ENCODE measurements at places on chromosomes 13 and 19. TPM values are rescaled to one million over a fixed set of nuclear protein-coding genes. Genes with fewer than 3 reads are reported as not detected.

Gene FCHO1
- total RNA-seq, result 29.5 TPM

Gene CAMSAP3
- 16.6 TPM for total RNA-seq

Gene TMC4
- 13.4 TPM for total RNA-seq

Gene SIAH3
- total RNA-seq, result not detected

Gene CBY2
- total RNA-seq, result not detected

Gene LAIR1
- total RNA-seq, result not detected

Gene NAXD
- 19.0 TPM for total RNA-seq

Gene ZNF180
- 7.1 TPM for total RNA-seq

Gene STXBP2
- total RNA-seq, result 133 TPM

Gene CEACAM5
- total RNA-seq, result 2.8 TPM

DNA sequence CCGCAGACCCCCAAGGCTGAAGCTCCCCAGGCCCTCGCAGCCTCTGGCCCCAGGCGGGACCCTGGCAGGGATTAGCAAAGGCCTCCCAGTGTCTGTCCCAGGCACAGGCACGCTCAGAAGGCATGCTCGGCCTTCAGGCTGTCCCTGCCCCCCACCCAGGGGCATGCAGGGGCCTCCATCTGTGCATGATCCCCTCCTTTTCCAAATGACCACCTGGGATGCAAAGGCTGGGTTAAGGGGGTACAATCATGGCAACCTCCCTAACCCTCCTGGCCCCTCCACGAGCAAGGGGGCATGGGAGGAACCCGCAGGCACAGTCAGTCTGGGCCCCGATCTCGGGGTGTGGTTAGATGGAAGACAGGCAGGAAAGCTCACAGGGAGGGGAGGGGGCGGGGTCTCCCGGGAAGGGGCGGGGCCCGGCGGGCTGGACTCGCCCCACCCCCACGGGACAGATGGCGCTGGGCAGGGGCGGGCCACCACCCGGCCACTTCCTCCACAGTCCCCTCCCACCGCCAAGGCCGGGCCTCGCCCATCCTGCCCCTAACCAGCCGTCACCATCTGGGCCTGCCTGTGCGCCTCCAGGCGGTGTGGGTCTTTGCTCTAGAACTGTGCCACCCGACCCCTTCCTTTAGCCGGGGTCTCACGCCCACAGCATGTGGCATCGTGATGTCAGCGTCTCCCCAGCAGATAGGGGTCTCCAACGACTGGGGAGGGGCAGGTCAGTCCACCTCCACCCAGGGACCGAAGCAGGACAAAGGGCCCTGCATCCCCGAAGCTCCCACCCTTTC, 7.0 kb upstream of the REXO1 start:
- H3K4me1 ChIP-seq, result peaks cover 9% of the 10 kb centered on the region
- H3K27me3 ChIP-seq, result no peaks in the 10 kb centered on the region
- DNase-seq, result peak; percentile 38
- H3K4me3 ChIP-seq, result no peak overlapping the region

GRCh38 chr13:35848336-35849255, 282.6 kb downstream of the DCLK1 start:
- no peak overlapping the region for H3K27ac ChIP-seq
- no peaks in the 10 kb centered on the region for H3K4me1 ChIP-seq
- H3K27me3 ChIP-seq, result no peaks in the 10 kb centered on the region
- no peaks in the 10 kb centered on the region for H3K36me3 ChIP-seq
- H3K4me3 ChIP-seq, result no peak overlapping the region

- H3K27ac ChIP-seq, result no peak overlapping the region
- H3K4me3 ChIP-seq, result no peak overlapping the region
- H3K27me3 ChIP-seq, result no peaks in the 10 kb centered on the region
Observed at GRCh38 chr13:40509876-40510275, 156.6 kb downstream of the FOXO1 start.

GRCh38 chr13:111627596-111627995, 307.2 kb downstream of the TEX29 start:
- no peaks in the 10 kb centered on the region for H3K36me3 ChIP-seq
- H3K4me1 ChIP-seq, result no peaks in the 10 kb centered on the region
- H3K27me3 ChIP-seq, result peaks cover 36% of the 10 kb centered on the region

GRCh38 chr13:32443111-32443510, 15.2 kb upstream of the N4BP2L1 start:
- no peak overlapping the region for H3K27ac ChIP-seq
- no peaks in the 10 kb centered on the region for H3K27me3 ChIP-seq
- no peaks in the 10 kb centered on the region for H3K36me3 ChIP-seq
- H3K4me1 ChIP-seq, result no peaks in the 10 kb centered on the region

DNA sequence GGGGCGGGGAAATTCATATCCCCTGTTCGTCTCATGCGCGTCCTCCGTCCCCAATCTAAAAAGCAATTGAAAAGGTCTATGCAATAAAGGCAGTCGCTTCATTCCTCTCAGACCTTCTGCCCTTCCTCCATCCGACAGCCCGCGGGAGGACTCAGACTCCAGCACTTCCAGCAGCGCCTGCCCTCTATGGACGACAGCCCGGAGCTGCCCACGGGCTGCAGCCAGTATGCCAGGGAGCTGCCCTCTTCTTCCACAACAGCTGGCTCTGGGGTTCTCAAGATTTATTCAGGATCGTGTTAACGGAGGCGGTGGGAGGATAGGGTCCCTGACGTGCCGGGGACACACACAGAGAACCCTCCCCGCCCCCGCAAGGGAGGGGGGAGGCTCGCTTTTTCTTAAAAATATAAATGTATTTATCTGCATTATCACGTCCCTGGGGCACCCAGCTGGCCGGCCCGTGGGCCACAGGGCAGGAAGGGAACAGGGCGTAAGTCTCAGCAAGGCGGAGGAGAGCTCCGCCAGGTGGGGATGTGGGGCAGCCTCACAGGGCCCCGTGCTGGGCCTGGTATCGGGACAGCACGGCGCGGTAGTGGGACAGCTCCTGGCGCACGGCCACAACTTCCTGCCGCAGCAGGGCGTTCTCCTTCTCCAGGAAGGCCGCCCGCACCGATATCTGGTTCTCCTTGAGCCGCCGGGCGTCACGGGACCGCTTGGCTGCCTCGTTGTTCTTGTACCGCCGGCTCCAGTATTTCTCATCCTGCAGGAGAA, 6.7 kb downstream of the DBP start:
- H3K27ac ChIP-seq, result no peak overlapping the region
- H3K4me1 ChIP-seq, result peaks cover 15% of the 10 kb centered on the region
- no peaks in the 10 kb centered on the region for H3K27me3 ChIP-seq

DNA sequence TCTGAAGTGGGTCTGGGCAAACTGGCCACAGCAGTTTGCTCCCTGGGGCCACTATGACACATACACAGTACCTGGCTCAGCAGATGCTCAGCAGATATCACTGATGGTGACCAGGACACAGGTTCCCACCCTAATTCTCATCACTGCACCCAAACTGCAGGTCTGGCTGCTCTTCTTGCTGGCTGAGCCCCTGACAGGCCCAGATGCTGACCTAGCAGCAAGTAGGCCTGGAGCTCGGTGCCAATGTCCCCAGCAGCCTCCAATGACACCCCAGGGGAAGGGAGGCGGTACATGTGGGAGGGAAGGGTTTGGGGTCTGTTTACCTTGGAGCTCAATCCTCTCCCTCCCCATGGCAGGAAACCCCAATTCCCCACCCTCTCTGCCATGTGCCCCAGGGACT, 5.1 kb downstream of the UBE2S start:
- no peak overlapping the region for H3K4me3 ChIP-seq
- H3K27ac ChIP-seq, result no peak overlapping the region

DNA sequence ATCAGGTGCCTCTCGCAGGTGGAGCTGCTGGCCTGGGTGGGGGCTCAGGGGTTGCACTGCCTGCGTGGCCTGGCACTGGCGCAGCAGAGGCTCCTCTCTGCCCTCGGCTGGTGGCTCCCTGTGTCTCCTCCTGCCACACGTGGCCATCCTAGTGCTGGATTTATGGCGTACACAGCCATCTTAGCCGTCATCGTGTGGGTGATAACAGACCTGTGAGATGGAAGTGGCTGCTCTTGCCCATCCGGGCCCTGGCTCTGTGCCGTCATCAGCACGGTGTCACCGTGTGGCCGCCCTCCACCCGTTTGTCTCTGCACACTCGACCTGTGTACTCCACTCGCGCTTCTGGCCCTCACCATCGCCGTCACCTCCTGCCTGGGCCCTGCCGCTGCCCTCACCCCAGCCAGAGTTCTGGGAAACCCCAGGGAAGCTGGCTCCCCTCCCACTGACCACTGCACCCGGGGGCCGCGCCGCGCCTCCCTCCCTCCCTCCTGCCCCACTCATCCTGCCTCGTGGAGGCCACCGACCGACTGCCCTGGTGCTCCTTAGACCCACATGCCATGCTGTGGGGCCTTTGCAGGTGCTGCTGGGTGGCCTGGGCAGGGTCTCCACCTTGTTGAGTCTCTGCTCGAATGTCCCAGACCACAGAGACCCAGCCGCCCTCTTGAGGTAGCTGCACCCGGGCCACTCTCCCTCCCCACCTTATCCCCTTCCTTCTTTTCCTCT, 29.5 kb downstream of the TMEM255B start:
- peaks cover 30% of the 10 kb centered on the region for H3K4me1 ChIP-seq
- H3K27me3 ChIP-seq, result no peaks in the 10 kb centered on the region
- peaks cover 8% of the 10 kb centered on the region for H3K36me3 ChIP-seq
- no peak overlapping the region for H3K27ac ChIP-seq
- no peak overlapping the region for H3K4me3 ChIP-seq

DNA sequence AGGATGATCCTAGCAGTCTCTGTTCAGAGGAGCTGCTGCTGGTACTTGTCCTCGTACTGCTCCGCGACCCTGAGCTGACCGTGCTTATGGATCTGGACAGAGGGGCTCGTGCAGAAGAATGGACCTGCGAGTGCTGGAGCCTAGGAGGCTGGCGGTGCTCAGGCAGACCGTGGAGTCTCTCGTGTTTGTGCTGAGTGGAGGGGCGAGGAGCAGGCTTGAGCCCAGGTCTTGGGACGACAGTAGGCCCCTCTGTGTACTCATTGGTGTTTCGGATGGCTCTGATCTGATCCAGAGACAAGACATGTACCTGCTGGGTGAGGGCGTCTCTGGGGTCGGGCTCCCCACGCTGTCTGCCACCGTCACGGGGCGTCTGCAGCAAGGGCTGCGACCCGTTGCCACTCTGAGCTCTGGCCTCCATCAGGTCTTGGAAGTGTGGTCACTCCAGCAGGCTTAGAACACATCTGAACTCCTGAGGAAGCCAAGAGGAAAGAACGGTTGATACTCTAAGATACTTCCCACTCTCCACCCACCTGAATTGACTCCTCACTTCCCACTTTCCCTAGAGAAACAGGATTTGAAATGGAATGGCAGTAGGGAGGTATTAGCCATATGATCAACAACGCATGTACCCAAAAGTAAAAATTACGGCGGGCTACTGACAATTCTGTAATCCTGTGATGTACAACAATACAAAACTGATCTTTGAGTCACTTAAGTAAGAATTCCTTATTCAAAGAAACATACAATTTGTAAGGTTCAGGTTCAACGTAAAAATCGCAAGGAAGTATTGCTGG, 3.4 kb downstream of the SPRY2 start:
- no peak overlapping the region for H3K27ac ChIP-seq
- H3K4me3 ChIP-seq, result peak overlapping the region; percentile 99
- no peaks in the 10 kb centered on the region for H3K27me3 ChIP-seq
- H3K4me1 ChIP-seq, result peaks cover 28% of the 10 kb centered on the region
- DNase-seq, result no peak
- peaks cover 18% of the 10 kb centered on the region for H3K36me3 ChIP-seq

- no peaks in the 10 kb centered on the region for H3K4me1 ChIP-seq
- DNase-seq, result no peak
- H3K4me3 ChIP-seq, result no peak overlapping the region
- no peaks in the 10 kb centered on the region for H3K36me3 ChIP-seq
Observed at GRCh38 chr13:100529666-100530377, 58.8 kb downstream of the GGACT start.

DNA sequence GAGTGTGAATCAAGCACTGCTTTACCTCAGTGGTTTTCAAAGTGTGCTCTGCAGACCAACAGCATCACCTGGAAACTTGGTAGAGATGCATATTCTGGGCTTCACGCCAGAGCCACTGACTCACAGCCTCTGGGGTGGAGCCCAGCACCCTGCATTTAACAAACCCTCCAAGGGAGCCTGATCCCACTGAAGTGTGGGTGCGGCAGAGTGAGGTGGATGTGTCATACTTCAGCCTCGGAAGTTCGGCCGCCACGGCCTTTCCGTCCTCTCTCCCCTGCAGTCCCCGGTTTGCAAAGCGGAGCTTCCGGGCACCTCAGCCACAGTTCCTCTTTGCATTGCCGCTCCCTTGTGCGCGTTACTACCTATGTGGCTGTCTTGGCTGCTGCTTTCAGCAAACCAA, 33.3 kb upstream of the MICU2 start:
- H3K27me3 ChIP-seq, result 0 out of 2 replicates have a peak, but pooled peaks cover 6% of the 10 kb centered on the region
- peak; percentile 96 for DNase-seq
- peaks cover 22% of the 10 kb centered on the region for H3K4me1 ChIP-seq
- H3K4me3 ChIP-seq, result peak overlapping the region; percentile 41

GRCh38 chr13:106588367-106588766, 20.4 kb upstream of the ARGLU1 start:
- H3K4me1 ChIP-seq, result peaks cover 6% of the 10 kb centered on the region
- no peaks in the 10 kb centered on the region for H3K27me3 ChIP-seq
- H3K36me3 ChIP-seq, result no peaks in the 10 kb centered on the region
- no peak overlapping the region for H3K4me3 ChIP-seq

GRCh38 chr19:1572795-1573194, 4.7 kb upstream of the MEX3D start:
- H3K4me1 ChIP-seq, result no peaks in the 10 kb centered on the region
- H3K36me3 ChIP-seq, result no peaks in the 10 kb centered on the region
- H3K27ac ChIP-seq, result no peak overlapping the region
- H3K4me3 ChIP-seq, result no peak overlapping the region

DNA sequence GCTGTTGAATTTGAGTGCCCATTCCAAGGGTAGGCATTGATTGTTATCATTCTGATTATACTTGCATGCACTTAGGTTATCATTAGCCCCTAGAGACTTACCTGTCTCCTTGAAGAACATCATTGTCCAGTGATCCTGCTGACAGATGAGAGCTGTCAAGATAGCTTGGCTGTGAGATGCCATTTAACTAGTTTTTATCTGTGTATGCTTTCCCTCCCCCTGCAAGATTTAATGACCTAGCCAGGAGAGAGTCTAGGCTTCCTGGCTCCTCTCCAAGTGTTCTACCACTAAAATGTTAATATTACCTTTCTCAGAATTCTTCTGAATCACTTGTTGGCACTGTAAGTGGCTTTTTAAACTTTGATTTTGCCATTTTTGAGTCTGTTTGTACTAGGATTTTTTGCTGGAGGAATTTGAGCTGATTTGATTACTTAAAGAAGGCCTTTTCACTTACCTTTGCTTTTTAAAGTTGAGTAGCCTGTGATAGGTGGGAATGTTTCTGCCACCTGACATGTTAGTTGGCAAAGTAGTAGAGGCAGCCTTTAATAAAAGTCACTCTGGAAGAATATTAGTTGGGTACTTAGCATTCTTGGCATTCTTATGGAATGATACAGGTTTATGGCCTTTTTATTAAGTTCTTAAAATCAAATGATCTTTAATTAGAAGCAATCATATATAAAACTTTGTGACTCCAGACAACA, 41.1 kb downstream of the ARHGAP35 start:
- peaks cover 44% of the 10 kb centered on the region for H3K4me1 ChIP-seq
- H3K27ac ChIP-seq, result peak overlapping the region; percentile 90
- no peaks in the 10 kb centered on the region for H3K27me3 ChIP-seq
- peak overlapping the region; percentile 29 for H3K4me3 ChIP-seq
- DNase-seq, result peak; percentile 74
- no peaks in the 10 kb centered on the region for H3K36me3 ChIP-seq

GRCh38 chr13:62243106-62243505, 827.5 kb upstream of the PCDH20 start:
- H3K4me1 ChIP-seq, result no peaks in the 10 kb centered on the region
- no peak overlapping the region for H3K4me3 ChIP-seq
- H3K36me3 ChIP-seq, result no peaks in the 10 kb centered on the region
- no peak overlapping the region for H3K27ac ChIP-seq
- no peak for DNase-seq
